ENCODE measurements at places on chromosomes 7 and 10.

- H3K36me3 ChIP-seq = no peaks in the 10 kb centered on the region
- no peak overlapping the region for H3K4me3 ChIP-seq
- DNase-seq = no peak
Measured at GRCh38 chr10:101071885-101072433, 10.2 kb downstream of the KAZALD1 start.

DNA sequence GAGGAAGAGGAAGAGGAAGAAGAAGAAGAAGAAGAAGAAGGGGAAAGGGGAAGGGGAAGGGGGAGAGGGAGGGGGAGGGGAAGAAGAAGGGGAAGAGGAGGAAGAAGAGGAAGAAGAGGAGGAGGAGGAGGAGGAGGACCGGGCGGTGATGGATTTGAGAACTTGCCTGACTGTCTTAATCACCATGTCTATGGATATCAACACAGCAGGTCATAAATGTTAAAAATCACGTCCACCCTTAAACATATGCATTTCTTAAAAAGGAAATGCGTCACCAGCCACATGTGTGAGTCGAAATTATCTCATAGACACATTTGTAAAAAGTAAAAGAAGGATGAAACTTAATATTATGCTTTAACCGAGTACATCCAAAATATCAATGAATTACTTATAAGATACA is 42.1 kb upstream of the INSIG1 start:
- peaks cover 6% of the 10 kb centered on the region for H3K4me1 ChIP-seq
- no peaks in the 10 kb centered on the region for H3K36me3 ChIP-seq
- no peak for DNase-seq
- no peak overlapping the region for H3K4me3 ChIP-seq
- H3K27ac ChIP-seq = no peak overlapping the region

DNA sequence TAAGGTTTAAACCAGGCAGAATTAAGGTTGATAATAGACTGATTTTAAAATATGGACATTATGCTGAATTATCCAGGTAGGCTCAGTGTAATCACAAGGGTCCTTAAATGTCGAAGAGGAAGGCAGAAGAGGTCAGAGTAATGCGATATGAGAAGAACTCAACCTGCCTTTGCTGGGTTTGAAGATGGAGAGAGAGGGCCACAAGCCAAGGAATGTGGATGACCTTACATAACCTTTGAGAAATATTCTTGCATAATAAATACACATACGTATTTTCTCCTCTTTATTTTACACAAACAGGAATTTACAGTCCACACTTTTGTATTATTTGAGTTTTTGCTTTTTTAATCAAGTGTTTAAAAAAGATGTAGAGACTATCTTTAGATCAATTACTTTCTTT is 88.5 kb downstream of the ST7 start:
- no peaks in the 10 kb centered on the region for H3K36me3 ChIP-seq
- H3K27ac ChIP-seq = no peak overlapping the region
- H3K27me3 ChIP-seq = no peaks in the 10 kb centered on the region
- no peak for DNase-seq
- no peaks in the 10 kb centered on the region for H3K4me1 ChIP-seq
- H3K4me3 ChIP-seq = no peak overlapping the region

DNA sequence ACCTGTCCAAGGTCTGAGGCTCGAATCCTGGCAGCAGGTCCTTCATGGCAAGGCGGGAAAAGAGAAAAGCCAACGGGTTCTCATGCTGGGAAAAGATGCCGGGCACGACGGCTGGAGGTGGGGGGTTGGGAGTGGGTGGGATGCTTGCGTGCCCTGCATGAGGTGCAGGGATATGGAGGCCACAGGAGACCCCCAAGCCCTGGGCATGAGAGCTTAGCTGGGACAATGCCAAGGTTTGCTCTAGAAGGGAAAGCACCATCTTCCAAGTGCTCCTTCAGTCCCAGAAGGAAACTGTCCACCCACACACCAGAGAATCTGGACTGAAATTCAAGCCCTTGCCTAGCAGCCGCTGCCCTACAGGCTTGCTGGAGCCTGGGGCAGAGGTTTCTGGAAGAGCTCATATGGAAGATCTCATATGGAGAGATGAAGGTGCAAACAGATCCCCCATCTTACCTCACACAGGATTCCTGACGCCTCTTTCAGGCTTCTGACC is 64.3 kb downstream of the ZRANB1 start:
- no peaks in the 10 kb centered on the region for H3K4me1 ChIP-seq
- peaks cover 55% of the 10 kb centered on the region for H3K36me3 ChIP-seq
- no peak overlapping the region for H3K4me3 ChIP-seq
- H3K27ac ChIP-seq = no peak overlapping the region
- no peak for DNase-seq

DNA sequence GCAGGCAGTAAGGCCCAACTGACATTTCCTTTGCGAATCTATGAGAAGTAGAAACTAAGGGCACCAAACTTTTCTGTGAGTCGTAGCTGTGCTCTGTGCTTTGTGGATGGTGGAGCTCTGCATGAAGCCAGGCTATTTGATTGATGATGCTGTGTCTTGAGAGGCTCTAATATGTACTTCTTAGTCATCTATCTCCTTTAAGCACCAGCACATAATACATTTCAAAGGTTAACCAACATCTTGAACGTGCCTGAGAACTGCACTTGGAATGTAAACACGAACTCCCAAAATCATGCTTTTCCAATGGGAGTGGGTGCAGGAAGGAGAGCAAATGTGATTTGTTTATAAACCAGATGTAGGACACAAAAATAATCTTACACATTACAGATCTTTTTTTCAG is 411.6 kb downstream of the PARD3 start:
- H3K4me1 ChIP-seq = peaks cover 17% of the 10 kb centered on the region
- no peak overlapping the region for H3K27ac ChIP-seq
- H3K27me3 ChIP-seq = no peaks in the 10 kb centered on the region
- H3K4me3 ChIP-seq = no peak overlapping the region

GRCh38 chr7:41571573-41571972 is 131.3 kb downstream of the INHBA start:
- H3K27ac ChIP-seq = no peak overlapping the region
- H3K36me3 ChIP-seq = no peaks in the 10 kb centered on the region
- H3K4me3 ChIP-seq = no peak overlapping the region

DNA sequence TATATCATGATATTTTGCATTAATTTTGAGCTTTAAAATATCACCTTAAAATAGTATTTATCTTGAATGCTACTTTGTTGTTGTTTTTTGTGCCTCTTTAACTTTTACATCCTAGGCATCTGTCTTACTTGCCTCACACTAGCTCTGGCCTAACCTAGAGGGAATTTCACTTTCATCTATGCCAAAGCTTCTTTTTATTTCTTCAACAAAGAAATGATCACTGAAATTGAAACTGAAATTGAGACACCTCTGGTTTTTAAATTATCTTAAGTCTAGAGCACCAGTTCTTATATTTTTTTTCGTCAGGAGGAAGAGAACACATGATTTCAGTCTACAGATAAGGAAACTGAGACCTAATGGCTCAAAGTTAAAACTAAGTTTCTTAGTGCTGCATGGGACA is 3.5 kb upstream of the SCIN start:
- no peak overlapping the region for H3K4me3 ChIP-seq
- H3K27ac ChIP-seq = no peak overlapping the region
- DNase-seq = no peak
- H3K4me1 ChIP-seq = peaks cover 17% of the 10 kb centered on the region

GRCh38 chr10:132877473-132877872 is 64.9 kb downstream of the CFAP46 start:
- DNase-seq = no peak
- no peak overlapping the region for H3K4me3 ChIP-seq
- peaks cover 4% of the 10 kb centered on the region for H3K27me3 ChIP-seq
- no peaks in the 10 kb centered on the region for H3K4me1 ChIP-seq

- DNase-seq = peak; percentile 3
- H3K27ac ChIP-seq = no peak overlapping the region
- peaks cover 20% of the 10 kb centered on the region for H3K4me1 ChIP-seq
- peak overlapping the region; percentile 71 for H3K4me3 ChIP-seq
- H3K36me3 ChIP-seq = no peaks in the 10 kb centered on the region
- H3K27me3 ChIP-seq = peaks cover 32% of the 10 kb centered on the region
Measured at GRCh38 chr7:129434675-129435318, 565 bp downstream of the STRIP2 start.

DNA sequence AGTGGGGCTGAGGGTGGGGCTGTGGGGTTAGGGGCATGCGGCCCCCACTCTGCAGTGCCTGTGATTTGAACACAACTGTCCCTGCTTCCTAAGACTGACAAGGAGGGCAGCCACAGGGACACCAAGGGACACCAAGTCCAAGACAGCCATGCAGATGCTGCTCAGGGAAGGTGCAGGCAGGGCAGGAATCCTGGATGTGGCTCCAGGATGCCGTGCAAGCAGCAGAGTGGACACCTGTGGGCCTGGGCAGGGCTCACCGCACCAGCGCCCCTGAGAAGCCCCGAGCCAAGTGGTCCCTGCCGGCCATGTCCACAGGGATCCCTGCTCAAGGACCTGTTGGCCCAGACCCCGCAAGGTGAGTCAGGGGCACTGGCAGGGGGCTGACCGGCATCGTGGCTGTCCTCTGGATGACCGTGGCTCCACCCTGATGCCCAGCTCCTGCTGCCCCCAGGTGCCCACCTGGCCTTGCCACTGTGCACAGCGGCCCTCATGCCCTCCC is 58.5 kb downstream of the STK32C start:
- H3K27me3 ChIP-seq = no peaks in the 10 kb centered on the region
- H3K4me3 ChIP-seq = no peak overlapping the region
- peaks cover 9% of the 10 kb centered on the region for H3K4me1 ChIP-seq
- DNase-seq = no peak

DNA sequence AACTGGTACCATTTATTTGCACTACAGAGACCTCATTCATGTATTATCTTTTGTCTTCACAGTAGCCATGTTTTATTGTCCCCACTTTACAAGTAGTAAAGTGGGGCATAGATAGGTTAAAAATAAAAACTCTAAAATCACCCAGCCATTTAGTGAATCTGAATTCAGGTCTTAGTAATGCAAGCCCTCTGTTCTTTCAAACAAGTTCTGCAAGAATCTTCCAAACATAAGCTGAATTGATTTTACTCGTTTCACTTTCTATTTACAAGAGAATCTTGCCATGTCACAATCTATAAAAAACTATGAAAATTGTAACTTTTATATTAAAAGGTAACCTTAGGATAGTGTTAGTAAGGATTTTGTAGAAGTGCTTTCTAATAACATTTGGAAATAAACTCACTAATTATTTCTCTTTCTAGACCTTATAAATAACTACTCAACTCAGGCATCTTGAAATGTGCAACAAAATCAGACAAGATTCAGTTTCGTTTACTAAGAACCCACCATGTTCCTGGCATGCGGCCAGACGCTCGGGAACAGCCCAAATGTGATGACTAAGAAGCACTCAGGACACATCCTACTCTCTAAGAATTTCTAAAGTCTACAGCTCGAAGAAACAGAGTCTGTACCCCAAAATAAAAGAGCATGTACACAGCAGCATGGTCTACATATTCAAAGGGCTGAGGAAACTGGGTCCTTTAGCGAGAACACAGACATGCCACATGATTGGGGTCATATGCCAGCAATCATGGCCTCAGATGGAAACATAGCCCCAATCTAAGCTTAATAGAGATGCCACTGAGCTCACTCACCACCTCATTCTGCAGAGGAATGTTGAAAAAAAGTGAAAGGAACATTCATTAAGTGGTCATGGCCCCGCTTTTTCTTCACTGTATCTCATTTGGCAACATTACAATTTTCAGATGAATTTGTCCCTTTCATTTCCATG is 167.6 kb downstream of the AMPH start:
- peak overlapping the region; percentile 23 for H3K4me3 ChIP-seq
- no peaks in the 10 kb centered on the region for H3K27me3 ChIP-seq
- H3K4me1 ChIP-seq = no peaks in the 10 kb centered on the region
- H3K36me3 ChIP-seq = no peaks in the 10 kb centered on the region
- DNase-seq = peak; percentile 56
- H3K27ac ChIP-seq = no peak overlapping the region

DNA sequence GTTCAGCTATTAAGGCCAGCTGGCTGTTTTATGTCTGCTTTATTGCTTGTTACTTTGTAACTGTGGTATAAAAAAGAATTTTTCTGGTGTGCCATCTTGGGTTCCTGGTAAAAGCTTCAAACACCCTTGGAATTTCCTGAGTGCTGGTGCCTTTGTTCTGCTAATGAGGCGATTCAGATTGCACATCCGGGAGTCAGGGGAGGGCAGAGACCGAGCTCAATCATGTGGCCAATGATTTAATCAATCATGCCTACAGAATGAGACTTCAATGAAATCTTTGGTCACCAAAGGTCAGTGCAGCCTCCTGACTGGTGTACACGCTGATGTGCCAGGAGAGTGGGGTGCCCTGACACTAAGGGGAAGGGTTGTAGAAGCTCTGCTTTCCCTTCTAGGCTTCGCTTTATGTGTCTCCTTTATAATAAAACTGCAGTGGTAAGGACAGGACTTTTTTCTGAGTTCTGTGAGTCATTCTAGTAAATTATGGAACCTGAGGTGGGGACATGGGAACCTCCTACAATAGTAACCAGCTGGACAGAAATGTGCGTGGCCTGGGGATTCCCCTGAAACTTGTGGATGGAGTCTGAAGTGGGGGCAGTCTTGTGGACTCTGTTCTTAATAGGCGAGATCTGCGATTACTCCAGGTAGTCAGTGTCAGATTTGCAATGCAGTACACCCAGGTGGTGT is 69.4 kb upstream of the OGDHL start:
- H3K27ac ChIP-seq = no peak overlapping the region
- H3K4me3 ChIP-seq = no peak overlapping the region
- H3K4me1 ChIP-seq = no peaks in the 10 kb centered on the region
- DNase-seq = no peak
- H3K27me3 ChIP-seq = no peaks in the 10 kb centered on the region

- no peaks in the 10 kb centered on the region for H3K36me3 ChIP-seq
- H3K4me1 ChIP-seq = no peaks in the 10 kb centered on the region
- H3K27me3 ChIP-seq = no peaks in the 10 kb centered on the region
- no peak for DNase-seq
- no peak overlapping the region for H3K27ac ChIP-seq
- H3K4me3 ChIP-seq = no peak overlapping the region
Measured at GRCh38 chr10:1706711-1707110, 30.6 kb downstream of the ADARB2 start.

DNA sequence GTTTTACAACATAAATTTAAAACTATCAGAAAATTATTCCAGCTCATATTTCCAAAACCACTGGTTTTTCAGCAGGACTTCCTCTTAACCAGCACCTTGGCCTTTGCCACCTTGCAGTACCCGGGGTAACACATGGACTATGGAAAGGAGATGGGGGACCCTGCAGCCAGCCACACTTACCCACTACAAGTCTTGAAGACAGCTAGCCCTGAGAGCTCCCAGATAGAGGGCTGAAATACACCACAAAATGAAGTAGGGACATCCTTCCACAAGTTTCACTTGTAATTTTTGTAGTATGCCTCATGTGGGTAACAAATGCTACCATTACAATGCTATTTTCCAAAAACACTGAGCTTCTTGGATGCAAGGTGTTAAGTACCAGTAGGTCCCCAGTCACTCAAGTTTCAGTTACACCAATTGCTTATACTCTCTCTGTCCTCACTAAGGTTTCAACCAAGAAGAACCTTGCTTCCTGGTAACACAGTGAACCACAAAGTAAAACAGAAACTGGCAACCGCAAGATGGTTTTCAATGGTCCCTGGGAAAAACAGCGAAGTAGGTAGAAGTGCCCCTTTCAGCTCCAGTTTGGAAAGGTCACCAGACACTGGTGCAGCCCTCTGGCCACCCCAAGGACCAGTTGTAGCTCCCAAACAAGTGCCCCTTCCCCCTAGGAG is 110.9 kb downstream of the SGMS1 start:
- peaks cover 6% of the 10 kb centered on the region for H3K36me3 ChIP-seq
- H3K4me1 ChIP-seq = no peaks in the 10 kb centered on the region
- no peak overlapping the region for H3K27ac ChIP-seq
- DNase-seq = no peak
- H3K4me3 ChIP-seq = no peak overlapping the region

GRCh38 chr7:35495377-35495776 is 199.6 kb downstream of the HERPUD2 start:
- H3K4me1 ChIP-seq = no peaks in the 10 kb centered on the region
- no peaks in the 10 kb centered on the region for H3K36me3 ChIP-seq
- no peak overlapping the region for H3K4me3 ChIP-seq
- no peaks in the 10 kb centered on the region for H3K27me3 ChIP-seq
- H3K27ac ChIP-seq = no peak overlapping the region
